ENCODE measurements at places on chromosomes 4 and X. TPM values are rescaled to one million over a fixed set of nuclear protein-coding genes. Genes with fewer than 3 reads are reported as not detected.

Gene PDE5A
- total RNA-seq, result 3.4 TPM

- no peak for DNase-seq
Observed at GRCh38 chr4:55458164-55458563, 62.4 kb downstream of the TMEM165 start.

DNA sequence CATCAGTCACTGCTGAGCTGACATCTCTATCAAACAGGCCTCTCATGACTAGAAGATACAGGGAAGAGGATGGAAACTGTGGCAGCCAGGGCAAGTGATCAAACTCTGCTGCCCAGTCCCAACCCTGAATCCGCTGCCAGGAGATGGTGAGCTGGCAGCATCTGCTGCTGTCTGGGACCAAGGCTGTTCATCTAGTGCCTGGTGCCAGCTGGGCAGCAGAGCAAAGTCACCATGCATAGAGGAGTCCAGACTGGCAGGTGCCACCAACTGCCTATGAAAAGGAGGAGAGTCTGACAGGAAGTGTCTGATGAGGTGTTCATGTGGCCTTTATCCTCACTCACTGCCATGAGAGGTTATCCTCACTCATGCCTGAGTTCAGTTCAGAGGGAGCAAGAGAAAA, 518.9 kb downstream of the MID1IP1 start:
- DNase-seq, result no peak

GRCh38 chr4:5114950-5115349, 63.7 kb downstream of the STK32B start:
- no peak for DNase-seq
